CD4-positive, alpha-beta T cell treated with Interferon alpha-2 for 1 hour (primary cell): ENCODE measurements at places on chromosomes 16 and 17.

- no peak for DNase-seq
These were observed 106.9 kb upstream of the SIAH1 start for GRCh38 chr16:48492133-48492532.

DNA sequence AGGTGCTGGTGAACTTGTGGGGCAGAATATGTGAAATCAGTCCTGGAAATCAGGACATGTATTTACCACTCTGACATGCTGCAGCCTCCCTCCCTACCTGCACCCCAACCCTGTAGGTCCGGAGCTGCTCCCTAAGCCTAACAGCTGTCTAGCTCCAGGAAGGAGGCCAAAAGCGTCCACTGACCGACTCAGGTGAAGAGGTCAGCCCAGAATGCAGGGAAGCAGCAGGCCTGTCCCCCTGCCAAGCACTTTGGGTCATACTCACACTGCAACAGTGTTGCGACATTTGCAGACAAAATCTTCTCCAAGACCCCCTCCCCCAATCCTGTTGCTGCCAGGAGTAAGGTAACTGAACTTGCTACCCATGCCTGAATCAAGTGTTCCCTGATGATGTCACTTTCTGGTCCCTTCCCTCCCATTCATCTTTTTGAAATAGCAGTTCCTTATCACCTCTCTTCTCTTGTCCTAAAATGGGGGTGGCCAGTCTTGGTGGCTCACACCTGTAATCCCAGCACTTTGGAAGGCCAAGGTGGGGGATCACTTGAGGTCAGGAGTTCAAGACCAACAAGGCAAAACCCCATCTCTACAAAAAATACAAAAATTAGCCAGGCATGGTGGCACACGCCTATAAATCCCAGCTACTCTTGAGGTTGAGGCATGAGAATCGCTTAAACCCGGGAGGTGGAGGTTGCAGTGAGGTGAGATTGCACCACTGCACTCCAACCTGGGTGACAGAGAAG lies 1.3 kb upstream of the ACLY start:
- no peak for DNase-seq

DNA sequence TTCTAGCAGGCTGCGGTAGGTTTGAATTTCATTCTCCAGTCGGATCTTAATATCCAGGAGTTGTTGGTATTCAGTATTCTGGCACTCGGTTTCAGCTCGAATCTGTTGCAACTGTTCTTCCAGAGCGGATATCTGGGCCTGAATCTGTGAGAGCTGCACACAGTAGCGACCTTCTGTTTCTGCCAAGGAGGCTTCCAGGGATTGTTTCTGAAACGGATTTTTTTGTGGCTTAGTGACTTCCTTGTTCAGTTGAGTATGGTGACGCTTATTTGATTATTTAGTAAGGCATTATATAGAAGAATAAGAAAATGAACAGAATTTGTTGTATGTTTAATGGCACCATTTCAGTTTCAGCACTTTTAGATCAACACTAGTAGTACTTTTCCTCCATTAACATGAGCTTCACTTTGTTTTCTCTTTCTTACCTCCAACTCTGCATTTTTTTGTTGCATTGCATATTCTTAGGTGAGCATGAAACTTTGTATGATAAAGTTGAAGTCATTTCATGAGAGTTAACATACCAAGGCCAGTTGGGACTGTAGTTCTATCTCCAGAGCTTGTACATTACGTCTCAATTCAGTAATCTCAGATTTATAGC lies 2.8 kb downstream of the KRT10 start:
- no peak for DNase-seq

- no peak for DNase-seq
These were observed 9.6 kb downstream of the DLX3 start for GRCh38 chr17:49985310-49985990.

GRCh38 chr16:54236773-54237172 lies 49.8 kb downstream of the IRX3 start:
- no peak for DNase-seq

GRCh38 chr17:60436676-60437075 lies 14.4 kb downstream of the CHCT1 start:
- no peak for DNase-seq

GRCh38 chr16:67968400-67969253 lies at the start of gene SLC12A4:
TSS of gene SLC12A4 (minus strand) at chr16:67968637. CDS start at chr16:67968553, 84 bp downstream.
- peak; percentile 85 for DNase-seq

GRCh38 chr17:29045734-29046472 lies 3.0 kb downstream of the PIPOX start:
- no peak for DNase-seq

DNA sequence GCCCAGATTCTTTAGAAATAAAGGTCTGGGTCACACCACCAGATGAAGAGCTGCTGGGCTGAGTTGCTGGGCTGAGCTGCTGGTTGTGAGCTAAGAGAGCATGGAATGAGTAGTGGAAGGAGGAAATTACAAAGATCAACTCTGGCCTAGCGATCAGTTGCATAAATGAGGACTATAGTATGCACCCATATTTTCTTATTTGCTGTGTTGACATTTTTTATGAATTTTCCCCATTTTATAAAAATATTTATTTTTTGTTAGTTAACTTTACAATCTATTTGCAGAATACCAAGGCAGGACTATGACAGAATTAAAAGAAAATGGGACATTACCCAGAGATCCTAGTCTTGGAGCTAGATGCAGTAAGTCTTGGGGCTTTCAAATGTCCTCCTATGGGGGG lies 23.6 kb upstream of the SLC13A2 start:
- DNase-seq = no peak

- DNase-seq = no peak
These were observed 28.3 kb upstream of the BHLHA9 start for GRCh38 chr17:1241929-1242328.

GRCh38 chr17:67059372-67059771 lies 15.0 kb downstream of the CACNG1 start:
- DNase-seq = no peak

DNA sequence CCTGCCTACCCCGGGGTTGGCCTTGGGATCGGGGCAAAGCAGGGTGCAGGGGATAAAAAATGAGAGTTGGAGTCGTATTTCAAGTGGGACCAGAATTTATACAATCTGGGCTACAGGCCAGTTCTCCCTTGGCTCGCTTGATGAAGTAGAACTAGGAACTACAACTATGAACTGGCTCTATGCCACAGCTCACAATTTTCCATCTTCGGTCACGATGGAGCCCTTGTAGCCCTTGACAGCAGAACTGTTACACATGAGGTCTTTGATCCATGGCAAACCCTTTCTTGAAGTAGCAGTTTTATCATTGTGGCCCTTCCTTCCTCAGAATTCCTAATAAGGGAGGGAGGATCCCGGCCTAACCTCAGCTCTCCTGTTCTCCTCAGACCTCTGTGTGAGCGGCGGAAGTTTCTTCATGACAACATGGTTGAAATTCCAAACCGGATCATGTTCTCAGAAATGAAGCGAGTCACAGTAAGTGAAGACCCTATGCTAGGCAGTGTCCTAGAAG lies 17.1 kb downstream of the LIG3 start:
- DNase-seq = no peak

DNA sequence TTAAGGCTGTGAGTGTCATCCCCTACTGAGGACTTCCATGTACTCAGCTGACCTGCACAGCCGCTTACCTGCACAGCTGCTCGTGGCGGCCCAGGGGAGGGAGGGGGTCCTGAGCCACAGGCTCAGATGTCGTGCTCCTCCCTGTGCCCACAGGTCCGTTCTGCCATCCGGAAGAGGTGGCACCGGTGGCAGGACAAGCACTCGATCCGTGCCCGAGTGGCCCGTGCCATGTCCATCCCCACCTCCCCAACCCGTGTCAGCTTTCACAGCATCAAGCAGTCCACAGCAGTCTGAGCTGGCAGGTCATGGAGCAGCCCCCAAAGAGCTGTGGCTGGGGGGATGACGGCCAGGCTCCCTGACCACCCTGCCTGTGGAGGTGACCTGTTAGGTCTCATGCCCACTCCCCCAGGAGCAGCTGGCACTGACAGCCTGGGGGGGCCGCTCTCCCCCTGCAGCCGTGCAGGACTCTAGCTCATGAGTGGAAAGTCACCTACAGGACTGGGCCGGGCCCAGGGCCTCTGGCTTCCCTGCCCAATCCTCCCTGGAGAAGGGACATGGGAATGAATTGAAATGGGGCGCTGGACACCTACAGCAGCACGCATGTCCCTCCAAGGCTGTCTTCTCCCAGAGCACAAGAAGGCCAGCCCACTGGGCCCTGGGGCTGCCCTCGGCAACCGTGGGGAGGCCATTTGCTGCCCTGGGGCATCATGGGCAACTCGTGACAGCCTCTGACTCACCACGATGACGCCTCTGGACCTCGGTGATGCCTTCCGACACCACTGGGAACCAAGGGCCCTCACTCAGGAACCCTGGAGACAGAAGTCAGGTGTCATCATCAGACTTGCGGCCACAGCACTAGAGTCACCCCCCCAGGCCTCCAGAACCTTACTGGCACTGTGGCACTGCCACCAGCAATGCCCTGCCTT lies 9.9 kb upstream of the SPPL2C start:
- no peak for DNase-seq

GRCh38 chr17:69581061-69581961 lies 166.8 kb downstream of the MAP2K6 start:
- DNase-seq = peak; percentile 56

DNA sequence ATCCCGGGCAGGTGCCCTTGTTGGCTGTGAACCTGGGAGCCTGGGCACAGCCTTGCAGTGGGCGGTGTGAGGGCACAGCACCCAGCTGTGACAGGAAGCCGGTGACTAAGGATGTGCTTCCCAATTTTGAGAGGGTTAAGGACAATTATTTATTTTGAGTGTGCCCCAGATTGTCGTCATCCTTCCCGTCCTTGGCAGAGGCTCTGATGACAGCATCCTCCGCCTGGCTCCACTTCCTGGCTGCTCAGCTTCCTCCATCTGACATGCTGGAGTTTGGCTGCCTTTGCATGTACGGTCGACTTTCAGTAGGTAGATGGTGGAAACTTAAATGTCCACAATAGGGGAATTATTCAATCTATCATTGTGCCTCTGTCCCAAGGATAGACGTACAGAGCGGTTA lies 282.4 kb upstream of the EEF2KMT start:
- DNase-seq = no peak

- DNase-seq = peak; percentile 62
These were observed 25.6 kb downstream of the PIEZO1 start for GRCh38 chr16:88759245-88759975.

DNA sequence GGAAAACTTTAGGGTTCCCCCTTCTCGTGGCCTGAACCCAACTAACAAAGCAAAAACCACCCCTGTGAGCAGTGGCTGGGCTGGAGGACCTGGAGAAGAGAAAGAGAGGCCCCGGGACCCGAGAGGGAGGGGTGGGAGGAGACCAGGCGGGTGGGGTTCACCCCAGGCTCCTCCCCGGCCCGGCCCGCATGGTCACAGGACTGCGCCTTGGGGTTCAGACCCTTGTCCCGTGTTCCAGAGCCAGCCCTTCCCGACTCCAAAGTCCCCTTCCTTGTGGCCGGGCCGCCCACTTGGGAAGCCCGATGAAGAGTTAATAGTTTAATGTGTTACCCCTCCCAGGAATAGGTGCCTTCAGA lies 852 bp downstream of the MARVELD3 start:
- no peak for DNase-seq

GRCh38 chr17:69198238-69198637 lies 30.4 kb downstream of the ABCA10 start:
- DNase-seq = no peak

DNA sequence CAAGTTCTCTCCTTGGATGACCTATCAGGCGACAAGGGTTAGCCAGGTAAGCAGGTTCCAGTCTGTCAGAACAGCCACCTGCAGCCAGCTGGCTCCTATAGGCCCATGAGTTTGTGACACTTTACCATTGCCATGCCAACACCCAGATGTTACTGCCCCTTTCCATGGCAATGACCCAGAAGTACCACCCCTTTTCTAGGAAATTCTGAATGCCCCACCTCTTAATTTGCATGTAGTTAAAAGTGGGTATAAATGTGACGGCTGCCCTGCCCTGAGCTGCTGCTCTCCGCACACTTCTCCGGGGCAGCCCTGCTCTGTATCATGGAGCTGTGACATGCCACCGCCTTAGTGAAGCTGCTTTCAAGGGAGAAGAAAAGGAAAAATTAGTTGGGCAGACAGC lies 10.0 kb upstream of the SECTM1 start:
- no peak for DNase-seq

DNA sequence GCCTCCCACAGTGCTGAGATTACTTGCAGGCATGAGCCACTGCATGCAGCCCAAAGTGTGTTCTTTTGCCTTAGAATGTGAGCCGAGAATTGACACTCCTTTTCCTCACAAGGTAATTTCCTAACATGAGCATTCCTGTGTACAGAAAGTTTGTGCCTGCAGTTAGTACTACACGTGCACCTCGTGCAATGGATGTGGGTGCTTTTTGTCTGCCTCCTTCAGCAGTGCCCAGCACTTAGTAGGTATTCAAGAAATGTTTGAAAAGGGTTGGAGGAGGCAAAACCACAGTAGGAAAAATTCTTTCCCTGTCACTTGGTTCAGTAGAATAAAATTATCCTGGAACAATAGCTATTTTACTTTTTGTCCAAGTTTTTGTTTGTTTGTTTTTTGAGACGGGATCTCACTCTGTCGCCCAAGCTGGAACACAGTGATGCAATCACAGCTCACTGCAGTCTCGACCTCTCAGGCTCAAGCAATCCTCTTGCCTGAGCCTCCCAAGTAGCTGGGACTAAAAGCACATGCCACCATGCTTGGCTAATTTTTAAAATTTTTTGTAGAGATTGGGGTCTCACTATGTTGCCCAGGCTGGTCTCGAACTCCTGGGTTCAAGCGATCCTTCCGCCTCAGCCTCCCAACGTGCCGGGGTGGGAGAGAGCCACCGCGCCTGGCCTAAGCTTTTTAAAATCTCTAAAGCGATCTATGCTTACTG lies 2.4 kb downstream of the NDE1 start:
- no peak for DNase-seq

GRCh38 chr16:52914428-52914827 lies 138.3 kb downstream of the CHD9NB start:
- no peak for DNase-seq
